HFFc6 (cell line): ENCODE measurements at places on chromosomes 6 and 20.

- DNase-seq, result no peak
Observed at GRCh38 chr20:18748987-18749386, 64.6 kb upstream of the SCP2D1 start.

- peak; percentile 81 for DNase-seq
Observed at GRCh38 chr6:28719275-28719940, 193.7 kb downstream of the GPX5 start.

DNA sequence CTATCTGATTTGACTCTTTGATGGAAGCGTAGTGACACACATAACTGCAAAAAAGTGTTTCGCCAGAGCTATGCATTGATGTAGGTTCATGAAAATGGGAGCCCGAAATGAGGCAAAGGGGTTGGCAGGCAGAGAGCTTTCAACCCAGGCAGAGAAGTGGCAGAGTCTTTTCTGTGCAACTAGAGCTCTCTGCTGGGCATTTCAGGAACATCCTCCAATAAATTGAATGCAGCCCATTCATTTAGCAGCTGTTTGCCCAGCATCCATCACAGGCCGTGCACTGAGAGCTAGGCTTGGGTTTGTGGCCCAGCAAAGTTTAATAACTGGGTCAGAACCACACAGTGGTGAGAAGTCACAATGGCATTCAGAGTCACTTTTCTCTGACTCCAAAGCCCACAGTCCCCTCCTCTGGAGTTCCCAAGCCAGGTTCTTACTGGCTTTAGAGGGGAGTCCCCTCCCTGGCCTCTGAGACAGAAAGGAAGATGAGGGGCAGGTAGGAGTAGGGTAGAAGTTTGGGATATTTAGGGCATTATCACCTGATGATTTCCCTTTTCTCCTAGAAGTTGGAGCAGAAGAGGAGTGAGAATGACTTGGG is 31.8 kb upstream of the ELMO2 start:
- DNase-seq, result peak; percentile 48

GRCh38 chr6:52254731-52255378 is 10.6 kb upstream of the IL17F start:
- no peak for DNase-seq

DNA sequence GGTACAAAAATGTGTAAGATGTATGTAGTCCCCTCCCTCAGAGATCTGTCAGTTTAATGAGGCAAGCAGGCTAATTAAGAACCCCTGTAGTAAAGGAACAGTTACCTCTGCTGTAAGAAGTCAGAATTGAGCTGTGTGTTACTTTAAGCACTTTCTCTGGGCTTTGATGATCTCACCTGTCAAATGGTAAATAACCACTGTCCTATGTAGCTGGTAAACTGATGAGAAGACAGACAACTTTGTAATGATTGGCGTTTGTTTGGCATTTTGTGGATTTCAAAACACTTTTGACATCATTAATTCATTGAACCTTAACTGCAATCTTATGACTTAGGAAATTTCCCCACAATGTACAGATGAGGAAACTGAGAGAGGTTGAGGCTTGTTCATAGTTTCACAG is 55.7 kb downstream of the RALY start:
- DNase-seq, result no peak

DNA sequence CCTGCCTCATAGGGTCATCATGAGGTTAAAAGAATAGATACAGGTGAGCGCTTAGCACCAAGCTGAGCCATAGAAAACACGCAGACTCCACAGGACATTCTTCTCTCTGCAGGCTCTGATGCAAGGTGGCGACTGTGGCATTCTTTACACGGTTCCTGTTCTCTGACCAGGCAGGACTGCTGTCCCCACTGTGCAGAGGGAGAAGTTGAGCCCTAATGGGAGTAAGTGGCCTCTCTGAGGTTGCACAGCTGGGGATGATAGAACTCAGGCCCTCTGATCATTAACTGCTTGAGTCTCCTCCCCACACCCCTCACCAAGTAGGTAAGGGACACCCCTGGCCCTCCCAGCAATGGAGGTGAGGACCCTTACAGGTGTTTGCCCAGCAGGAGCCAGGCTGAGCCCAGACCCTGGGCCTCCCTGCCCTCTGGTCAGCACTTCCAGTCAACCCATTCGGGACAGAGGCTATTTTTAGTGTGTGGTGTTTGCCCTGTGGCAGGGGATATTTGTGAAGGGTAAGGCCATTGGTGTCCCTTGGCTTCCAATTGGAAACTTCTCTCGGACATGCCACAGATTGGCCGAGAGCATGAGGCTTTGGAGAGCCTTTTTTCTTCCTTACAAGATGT is 116.8 kb downstream of the VEGFA start:
- no peak for DNase-seq

- DNase-seq, result no peak
Observed at GRCh38 chr6:46138281-46138680, 8.5 kb downstream of the ENPP4 start.

DNA sequence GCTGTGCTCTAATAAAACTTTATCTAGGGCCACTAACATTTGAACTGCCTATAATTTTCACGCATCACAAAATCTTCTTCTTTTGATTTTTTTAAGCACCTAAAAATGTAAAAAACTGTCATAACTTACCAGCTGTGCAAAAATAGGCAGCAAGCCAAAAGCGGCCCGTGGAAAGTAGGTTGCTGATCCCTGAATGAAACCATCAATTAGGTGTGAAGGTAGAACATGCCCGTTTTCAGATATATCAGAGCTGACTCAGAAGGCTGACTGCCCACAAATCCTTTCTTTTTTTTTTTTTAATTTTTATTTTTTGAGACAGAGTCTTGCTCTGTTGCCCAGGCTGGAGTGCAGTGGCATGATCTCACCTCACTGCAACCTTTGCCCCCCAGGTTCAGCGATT is 4.9 kb upstream of the IPCEF1 start:
- DNase-seq, result no peak

GRCh38 chr6:151068761-151069312 is 170.9 kb upstream of the AKAP12 start:
- peak; percentile 42 for DNase-seq

GRCh38 chr6:111724039-111724438 is 118.4 kb upstream of the TRAF3IP2 start:
- no peak for DNase-seq

- peak; percentile 45 for DNase-seq
Observed at GRCh38 chr6:6218759-6219085, 101.7 kb downstream of the F13A1 start.

DNA sequence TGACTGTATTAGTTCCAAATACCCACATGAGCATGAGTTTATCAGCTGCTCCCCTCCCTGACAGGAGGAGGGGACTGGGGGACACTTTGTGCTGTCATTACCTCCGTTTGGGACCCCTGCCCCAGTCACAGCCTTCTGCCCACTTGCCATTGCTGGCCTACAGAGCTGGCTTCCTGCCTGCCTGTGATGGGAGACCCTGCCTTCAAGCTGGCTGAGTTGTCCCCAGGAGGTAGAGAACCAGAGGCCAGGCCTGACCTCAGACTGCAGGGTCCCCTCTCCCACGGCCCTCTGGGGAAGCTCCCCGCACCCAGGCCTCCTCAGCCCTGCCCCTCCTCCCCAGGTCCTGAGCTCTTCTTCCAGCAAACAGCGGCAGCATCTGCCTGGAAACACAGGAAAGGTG is 105.5 kb downstream of the JPH2 start:
- DNase-seq, result no peak

DNA sequence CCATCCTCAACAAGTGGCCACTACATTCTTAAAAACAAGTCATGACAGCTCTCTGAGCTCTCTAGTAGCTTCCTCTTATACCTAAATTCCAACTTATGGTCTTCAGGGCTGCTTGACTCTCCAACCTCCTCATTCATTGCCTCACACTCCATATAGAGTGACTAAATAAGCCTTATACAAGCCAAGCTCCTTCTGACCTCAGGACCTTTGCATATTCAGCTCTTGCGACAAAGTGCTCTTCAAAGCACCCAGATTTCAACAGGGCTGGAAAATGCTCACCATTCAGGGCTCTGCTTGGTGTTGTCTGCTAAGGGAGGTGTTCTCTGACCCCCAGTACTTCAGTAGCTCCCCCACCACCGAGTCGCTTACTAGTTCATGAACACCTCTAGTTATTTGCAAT is 3.7 kb downstream of the TREML2 start:
- DNase-seq, result no peak

DNA sequence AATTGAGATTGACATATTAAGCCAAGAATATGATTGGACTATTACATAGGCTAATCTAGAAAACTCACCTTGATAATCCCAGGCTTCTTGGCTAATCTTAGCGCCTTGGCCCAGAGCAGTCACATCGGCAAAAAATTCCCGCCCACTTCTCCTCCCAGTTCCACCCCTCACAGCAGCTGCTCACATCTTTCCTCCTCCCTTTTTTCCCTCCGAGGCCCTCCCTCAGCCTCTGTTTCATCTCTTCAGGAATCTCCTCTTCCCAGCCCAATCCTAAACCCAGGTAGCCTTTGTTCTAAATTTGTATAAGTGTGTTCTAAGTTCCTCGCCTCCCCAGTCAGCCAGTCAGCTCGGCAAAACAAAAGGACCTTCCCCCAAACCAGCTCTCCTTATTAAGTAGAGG is 184.3 kb downstream of the PRKN start:
- no peak for DNase-seq

GRCh38 chr20:38806855-38807655 is 1.6 kb downstream of the PPP1R16B start:
- no peak for DNase-seq

GRCh38 chr6:19719691-19720128 is 117.5 kb upstream of the ID4 start:
- DNase-seq, result peak; percentile 69

DNA sequence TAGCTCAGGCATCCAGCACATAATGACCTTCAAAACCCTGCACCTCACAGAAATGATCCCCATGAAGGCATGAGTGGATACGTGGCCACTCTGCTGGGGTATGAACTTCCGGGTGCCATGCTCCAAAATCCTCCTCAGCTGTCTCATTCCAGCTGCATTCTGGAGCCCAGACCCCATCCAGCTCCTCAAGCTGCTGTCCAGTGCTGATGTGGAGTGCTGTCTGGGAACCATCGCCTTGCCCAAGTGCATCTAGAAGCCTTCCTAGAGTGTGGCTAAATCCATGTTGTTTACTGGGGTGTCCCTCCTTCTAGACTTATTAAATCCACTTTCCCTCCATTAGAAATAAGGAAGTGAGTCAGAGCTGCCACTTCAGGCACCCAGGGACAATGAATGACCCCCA is 130.8 kb upstream of the PTPRT start:
- DNase-seq, result no peak

DNA sequence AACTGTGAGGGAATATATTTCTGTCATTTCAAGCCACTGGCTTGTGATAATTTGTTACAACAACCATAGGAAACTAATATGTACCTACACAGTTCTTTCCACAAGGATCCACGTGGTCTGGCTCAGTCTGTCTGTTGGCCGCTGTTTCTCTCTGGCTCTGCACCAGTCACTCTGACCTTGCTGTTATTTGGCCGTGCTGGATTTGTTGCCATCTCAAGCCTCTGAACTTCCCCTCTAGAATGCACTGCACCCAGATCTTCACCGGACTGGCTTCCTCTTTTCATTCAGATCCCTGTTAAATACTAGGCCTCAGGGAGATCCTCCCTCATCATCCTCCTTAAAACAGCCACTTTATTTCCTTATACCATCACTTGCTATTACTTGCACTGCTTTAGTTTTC is 446.8 kb downstream of the TFAP2B start:
- DNase-seq, result no peak

DNA sequence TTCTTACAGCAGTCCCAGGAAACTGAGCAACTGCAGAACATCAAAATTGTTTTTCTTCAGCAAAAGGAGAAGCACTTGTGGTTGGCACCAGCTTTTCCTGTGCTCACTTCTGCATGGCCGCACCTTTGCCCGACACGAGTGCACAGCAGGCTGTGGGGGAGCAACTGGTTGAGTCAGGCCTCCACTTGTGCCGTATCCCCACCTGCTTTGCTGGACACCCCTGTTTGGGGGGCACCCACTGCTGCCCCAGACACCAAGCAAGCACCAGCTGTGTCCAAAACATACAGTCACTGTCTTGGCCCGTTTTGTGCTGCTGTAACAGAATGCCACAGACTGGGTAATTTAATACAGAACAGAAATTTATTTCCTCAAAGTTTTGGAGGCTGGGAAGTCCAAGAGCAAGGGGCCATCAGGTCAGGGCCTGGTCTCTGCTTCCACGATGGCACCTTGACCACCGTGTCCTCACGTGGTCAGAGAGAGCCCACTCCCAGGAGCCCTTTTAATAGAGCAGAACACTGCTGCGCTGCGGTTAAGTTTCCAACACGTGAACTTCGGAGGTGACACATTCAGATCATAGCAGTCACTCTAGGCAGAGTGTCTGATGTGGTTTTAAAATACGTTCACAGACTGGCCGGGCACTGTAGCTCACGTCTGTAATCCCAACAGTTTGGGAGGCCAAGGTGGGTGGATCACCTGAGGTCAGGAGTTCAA is 8.7 kb upstream of the GMEB2 start:
- no peak for DNase-seq

DNA sequence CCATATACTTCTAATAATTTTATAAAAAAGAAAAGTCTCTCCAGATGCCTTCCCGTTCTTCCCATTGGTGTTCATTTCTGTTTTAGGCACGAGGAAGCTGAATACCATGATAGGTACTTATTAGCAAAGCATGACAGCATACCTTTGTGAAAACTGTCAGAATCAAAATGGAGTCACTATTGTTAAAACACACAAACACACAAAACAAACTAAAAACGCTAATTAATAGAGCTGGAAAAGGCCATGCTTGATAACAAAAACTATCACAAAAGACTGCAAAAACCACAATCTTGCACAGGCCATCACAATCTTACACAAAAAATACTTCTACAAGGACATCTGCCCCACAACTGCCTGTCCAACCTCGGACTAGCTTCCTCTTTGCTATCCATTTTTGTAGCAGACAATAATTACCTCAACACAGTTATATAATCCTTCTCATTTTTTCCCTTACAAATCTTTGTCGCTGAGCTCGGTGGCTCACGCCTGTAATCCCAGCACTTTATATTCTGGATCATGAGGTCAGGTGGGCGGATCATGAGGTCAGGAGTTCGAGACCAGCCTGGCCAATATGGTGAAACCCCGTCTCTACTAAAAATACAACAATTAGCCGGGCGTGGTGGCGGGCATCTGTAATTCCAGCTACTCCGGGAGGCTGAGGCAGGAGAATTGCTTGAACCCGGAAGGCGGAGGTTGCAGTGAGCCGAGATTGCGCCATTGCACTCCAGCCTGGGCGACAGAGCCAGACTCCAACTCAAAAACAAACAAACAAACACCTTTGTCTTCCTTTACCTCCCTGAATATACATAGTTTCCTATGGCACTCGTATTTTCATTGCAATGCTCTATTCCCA is 3.2 kb upstream of the ABT1 start:
- DNase-seq, result no peak
